ENCODE measurements at places on chromosomes 5 and 9. TPM values are rescaled to one million over a fixed set of nuclear protein-coding genes. Genes with fewer than 3 reads are reported as not detected.
A peak's percentile ranks its signal among the peaks of the same experiment; 100 is the strongest.

- H3K36me3 ChIP-seq, result no peaks in the 10 kb centered on the region
- no peaks in the 10 kb centered on the region for H3K27me3 ChIP-seq
- no peak for DNase-seq
- H3K27ac ChIP-seq, result no peak overlapping the region
- no peak overlapping the region for H3K4me3 ChIP-seq
Measured at GRCh38 chr9:116383133-116383532, 229.5 kb downstream of the PAPPA start.

- no peak overlapping the region for H3K4me3 ChIP-seq
- H3K4me1 ChIP-seq, result no peaks in the 10 kb centered on the region
- peaks cover 46% of the 10 kb centered on the region for H3K36me3 ChIP-seq
- H3K27ac ChIP-seq, result no peak overlapping the region
- H3K27me3 ChIP-seq, result no peaks in the 10 kb centered on the region
Measured at GRCh38 chr5:80784451-80784850, 129.7 kb upstream of the DHFR start.

- H3K27me3 ChIP-seq, result no peaks in the 10 kb centered on the region
- no peak for DNase-seq
- H3K36me3 ChIP-seq, result no peaks in the 10 kb centered on the region
- H3K4me1 ChIP-seq, result peaks cover 49% of the 10 kb centered on the region
- H3K4me3 ChIP-seq, result no peak overlapping the region
- H3K27ac ChIP-seq, result peak overlapping the region; percentile 57
Measured at GRCh38 chr9:97628668-97629067, 4.5 kb downstream of the TSTD2 start.

- H3K27ac ChIP-seq, result no peak overlapping the region
- no peak overlapping the region for H3K4me3 ChIP-seq
- no peak for DNase-seq
Measured at GRCh38 chr5:171469326-171469725, 49.9 kb downstream of the FGF18 start.

- no peaks in the 10 kb centered on the region for H3K27me3 ChIP-seq
- DNase-seq, result no peak
- peaks cover 7% of the 10 kb centered on the region for H3K4me1 ChIP-seq
- H3K27ac ChIP-seq, result no peak overlapping the region
Measured at GRCh38 chr5:101160002-101160401, 256.9 kb upstream of the ST8SIA4 start.

DNA sequence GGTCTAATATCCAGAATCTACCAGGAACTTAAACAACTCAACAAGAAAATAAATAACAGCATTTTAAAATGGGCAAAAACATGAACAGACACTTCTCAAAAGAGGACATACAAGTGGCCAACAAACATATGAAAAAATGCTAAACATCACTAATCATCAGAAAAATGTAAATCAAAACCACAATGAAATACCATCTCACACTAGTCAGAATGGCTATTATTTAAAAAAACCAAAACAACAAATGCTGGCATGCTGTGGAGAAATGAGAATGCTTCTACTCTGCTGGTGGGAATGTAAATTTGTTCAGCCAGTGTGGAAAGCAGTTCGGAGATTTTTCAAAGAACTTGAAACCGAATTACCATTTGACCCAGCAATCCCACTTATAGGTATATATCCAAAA, 63.1 kb downstream of the ADAMTS6 start:
- no peak for DNase-seq
- no peaks in the 10 kb centered on the region for H3K27me3 ChIP-seq
- no peaks in the 10 kb centered on the region for H3K4me1 ChIP-seq

DNA sequence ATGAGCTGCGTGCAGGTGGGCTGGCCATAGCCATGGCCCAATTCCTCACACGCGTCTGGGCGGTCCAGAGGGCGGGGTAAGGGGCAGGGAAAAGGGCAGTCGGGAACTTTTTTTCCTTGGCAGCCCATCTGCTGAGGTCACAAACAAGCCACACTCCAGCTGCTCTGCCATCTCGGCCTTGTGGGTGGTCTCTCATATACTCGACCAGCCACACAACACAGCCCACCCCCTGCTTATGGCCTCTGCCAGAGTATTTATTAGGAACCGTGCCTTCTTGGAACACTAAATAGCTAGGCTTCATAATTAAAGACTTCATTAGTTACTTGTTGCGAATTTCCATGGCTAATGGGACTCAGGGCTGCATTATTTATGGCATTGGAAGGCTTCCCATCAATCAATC, 98.5 kb upstream of the LHFPL2 start:
- no peak for DNase-seq
- no peaks in the 10 kb centered on the region for H3K36me3 ChIP-seq
- H3K4me3 ChIP-seq, result no peak overlapping the region
- no peaks in the 10 kb centered on the region for H3K27me3 ChIP-seq
- peaks cover 15% of the 10 kb centered on the region for H3K4me1 ChIP-seq
- no peak overlapping the region for H3K27ac ChIP-seq

- H3K4me3 ChIP-seq, result no peak overlapping the region
- no peak overlapping the region for H3K27ac ChIP-seq
- no peaks in the 10 kb centered on the region for H3K36me3 ChIP-seq
- no peaks in the 10 kb centered on the region for H3K27me3 ChIP-seq
- DNase-seq, result no peak
- H3K4me1 ChIP-seq, result peaks cover 24% of the 10 kb centered on the region
Measured at GRCh38 chr9:136609838-136610311, 52.8 kb upstream of the EGFL7 start.

DNA sequence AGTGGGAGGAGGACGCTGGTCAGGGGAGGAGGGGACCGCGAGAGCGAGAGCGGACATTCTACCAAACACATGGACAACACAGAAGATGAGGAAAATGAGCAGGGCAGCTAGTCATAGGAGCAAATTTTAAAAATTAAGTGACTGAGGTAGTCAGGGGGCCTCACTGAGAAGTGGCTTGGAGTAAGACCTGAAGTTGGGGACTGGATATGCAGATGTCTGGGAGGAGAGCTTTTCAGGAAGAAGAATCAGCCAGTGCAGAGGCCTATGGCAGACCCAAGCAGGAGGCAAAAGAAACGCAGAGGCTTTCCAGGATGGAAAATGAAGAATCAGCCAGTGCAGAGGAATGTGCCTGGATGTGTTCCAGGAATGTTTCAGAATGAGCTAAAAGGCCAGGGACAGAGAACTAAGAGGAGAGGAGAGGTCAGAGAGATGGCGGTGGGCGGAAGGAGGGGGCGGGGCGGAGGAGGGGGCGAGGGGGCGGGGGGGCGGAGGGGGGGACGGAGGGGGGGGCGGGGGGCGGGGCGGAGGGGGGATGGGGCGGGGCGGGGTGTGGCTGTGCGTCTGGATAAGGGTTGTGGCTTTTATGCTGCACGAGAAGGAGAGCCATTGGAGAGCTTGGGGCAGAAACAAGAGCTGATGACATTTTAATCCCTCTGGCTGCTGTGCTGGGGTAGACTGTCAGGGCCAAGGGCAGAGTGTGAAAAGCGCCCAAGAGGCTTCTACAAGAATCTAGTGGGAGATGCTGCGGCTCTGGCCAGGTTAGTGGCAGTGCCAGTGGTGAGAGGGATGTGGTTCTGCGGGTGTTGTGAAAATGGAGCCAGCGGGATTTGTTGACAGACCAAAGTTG, 129.6 kb downstream of the KCNIP1 start:
- H3K4me1 ChIP-seq, result peaks cover 35% of the 10 kb centered on the region
- no peaks in the 10 kb centered on the region for H3K27me3 ChIP-seq
- peak; percentile 44 for DNase-seq
- peak overlapping the region; percentile 72 for H3K27ac ChIP-seq

GRCh38 chr9:8732367-8733075, 932.9 kb upstream of the DMAC1 start:
- H3K27me3 ChIP-seq, result no peaks in the 10 kb centered on the region
- H3K36me3 ChIP-seq, result no peaks in the 10 kb centered on the region
- no peak for DNase-seq
- H3K4me1 ChIP-seq, result no peaks in the 10 kb centered on the region

- H3K4me3 ChIP-seq, result no peak overlapping the region
- H3K36me3 ChIP-seq, result no peaks in the 10 kb centered on the region
- H3K4me1 ChIP-seq, result peaks cover 65% of the 10 kb centered on the region
- DNase-seq, result peak; percentile 84
- H3K27ac ChIP-seq, result peak overlapping the region; percentile 42
- no peaks in the 10 kb centered on the region for H3K27me3 ChIP-seq
Measured at GRCh38 chr9:127873886-127874285, 3.6 kb downstream of the AK1 start.

DNA sequence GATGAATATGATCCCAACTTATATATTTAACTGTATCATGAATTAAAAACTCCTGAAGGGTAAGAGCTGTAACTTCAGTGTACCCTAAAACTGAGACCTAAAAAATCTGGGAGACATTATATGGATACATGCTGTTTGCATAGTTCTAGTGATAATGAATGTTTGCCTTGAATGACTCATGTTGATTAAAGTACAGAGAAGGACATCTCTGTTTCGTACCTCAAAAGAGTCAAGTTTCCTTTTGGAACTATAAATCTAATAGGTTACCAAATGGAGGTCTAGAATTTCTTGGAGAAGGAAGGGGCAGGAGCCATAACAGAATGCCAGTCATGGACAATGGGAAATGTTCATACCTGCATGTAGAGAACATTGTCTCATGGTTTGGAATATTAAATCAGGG, 168.1 kb downstream of the SNCAIP start:
- no peaks in the 10 kb centered on the region for H3K27me3 ChIP-seq
- DNase-seq, result no peak
- H3K4me1 ChIP-seq, result no peaks in the 10 kb centered on the region

DNA sequence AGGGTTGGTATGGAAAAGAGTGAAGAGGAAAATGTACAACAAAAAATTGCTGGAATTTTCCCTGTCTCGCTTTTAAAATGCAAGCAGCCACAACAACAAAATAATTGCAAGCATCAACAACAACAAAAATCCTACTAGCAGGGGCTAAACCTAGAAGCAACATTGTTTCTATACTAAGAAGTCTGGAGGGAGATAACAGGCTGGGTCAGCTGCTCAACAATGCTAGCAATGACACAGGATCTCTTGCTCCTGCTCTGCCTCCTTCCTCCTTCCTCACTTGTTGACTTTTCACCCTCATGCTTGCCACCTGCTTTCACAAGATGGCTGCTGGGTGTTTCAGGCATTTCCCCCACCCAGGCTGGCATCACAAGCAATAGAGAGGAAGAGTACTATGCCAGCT, 7.6 kb upstream of the AOPEP start:
- no peaks in the 10 kb centered on the region for H3K4me1 ChIP-seq
- no peak for DNase-seq
- H3K27me3 ChIP-seq, result no peaks in the 10 kb centered on the region
- no peak overlapping the region for H3K27ac ChIP-seq

GRCh38 chr9:37369671-37370070, 52.8 kb upstream of the GRHPR start:
- DNase-seq, result no peak
- no peaks in the 10 kb centered on the region for H3K4me1 ChIP-seq
- no peak overlapping the region for H3K27ac ChIP-seq
- H3K36me3 ChIP-seq, result no peaks in the 10 kb centered on the region
- H3K4me3 ChIP-seq, result no peak overlapping the region
- no peaks in the 10 kb centered on the region for H3K27me3 ChIP-seq

GRCh38 chr5:145340099-145340498, 495.0 kb downstream of the PRELID2 start:
- H3K4me3 ChIP-seq, result no peak overlapping the region
- no peaks in the 10 kb centered on the region for H3K36me3 ChIP-seq
- H3K4me1 ChIP-seq, result no peaks in the 10 kb centered on the region
- no peak for DNase-seq

DNA sequence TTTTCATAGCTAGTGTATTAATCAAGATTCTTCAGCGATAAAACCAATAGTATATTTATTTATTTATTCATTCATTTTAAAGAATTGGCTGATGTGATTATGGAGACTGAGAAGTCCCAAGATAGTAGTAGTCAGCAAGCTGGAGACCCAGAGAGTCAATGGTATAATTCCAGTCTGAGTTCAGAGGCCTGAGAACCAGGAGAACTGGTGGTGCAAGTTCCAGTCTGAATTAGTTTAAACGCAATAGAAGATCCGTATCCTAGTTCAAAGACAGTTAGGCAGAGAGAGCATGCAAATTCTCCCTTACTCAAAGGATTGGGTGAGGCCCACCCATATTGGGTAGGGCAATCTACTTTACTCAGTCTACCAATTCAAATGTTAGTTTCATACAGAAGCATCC, 364.2 kb upstream of the RPS23 start:
- peaks cover 15% of the 10 kb centered on the region for H3K4me1 ChIP-seq
- H3K27ac ChIP-seq, result no peak overlapping the region
- no peak for DNase-seq
- no peak overlapping the region for H3K4me3 ChIP-seq

GRCh38 chr9:76693912-76694311, 70.3 kb upstream of the PCA3 start:
- no peaks in the 10 kb centered on the region for H3K4me1 ChIP-seq
- no peaks in the 10 kb centered on the region for H3K36me3 ChIP-seq
- H3K4me3 ChIP-seq, result no peak overlapping the region

DNA sequence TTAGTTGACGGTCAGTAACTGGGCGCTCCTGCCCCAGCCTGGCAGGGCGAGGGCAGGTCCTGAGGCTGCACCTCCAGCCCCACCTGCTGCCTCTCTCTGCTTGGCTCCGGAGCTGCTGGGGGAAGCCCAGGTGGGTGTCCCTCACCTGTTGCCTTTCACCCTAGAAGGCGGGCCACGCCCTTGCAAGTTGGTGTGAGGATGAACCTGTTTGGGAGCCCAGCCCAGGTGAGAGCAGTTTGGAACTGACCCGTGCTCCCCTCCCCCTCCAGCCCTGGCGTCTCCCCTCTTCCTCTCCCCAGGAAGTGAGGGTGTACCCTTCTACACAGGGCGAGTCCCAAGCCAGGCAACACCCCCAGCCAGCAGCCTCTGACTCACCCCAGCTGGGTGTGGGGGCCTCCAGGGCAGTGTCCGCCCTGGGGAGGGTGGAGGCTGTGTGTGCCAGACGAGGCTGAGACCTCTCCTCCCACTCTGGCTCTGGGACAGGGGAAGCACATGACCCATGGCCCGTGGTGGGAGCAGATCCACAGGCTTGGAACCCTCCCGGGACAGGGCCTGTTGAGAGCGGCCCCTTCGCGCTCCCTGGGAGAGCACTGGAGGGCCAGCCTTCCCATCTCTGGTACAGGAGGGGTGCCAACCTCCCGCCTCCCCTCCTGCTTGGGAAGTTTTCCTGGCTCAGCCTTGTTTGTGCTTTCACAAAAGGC, 10.4 kb downstream of the LRRC8A start:
- DNase-seq, result peak; percentile 90
- H3K4me1 ChIP-seq, result peaks cover 6% of the 10 kb centered on the region

GRCh38 chr9:114397219-114397847, 9.6 kb upstream of the AKNA start:
- peak overlapping the region; percentile 93 for H3K4me3 ChIP-seq
- peaks cover 5% of the 10 kb centered on the region for H3K4me1 ChIP-seq

GRCh38 chr5:111681414-111682120, 75.4 kb downstream of the NREP start:
- no peaks in the 10 kb centered on the region for H3K27me3 ChIP-seq
- H3K27ac ChIP-seq, result peak overlapping the region; percentile 63

- no peaks in the 10 kb centered on the region for H3K4me1 ChIP-seq
- H3K4me3 ChIP-seq, result no peak overlapping the region
- H3K27me3 ChIP-seq, result no peaks in the 10 kb centered on the region
- H3K27ac ChIP-seq, result no peak overlapping the region
Measured at GRCh38 chr5:54001976-54002775, 308.2 kb downstream of the ARL15 start.

Gene GLRA1
- total RNA-seq, result not detected

Gene ARRDC1
- total RNA-seq, result 25.3 TPM

Gene SPOCK1
- 51.2 TPM for total RNA-seq

Gene ADRB2
- total RNA-seq, result 5.1 TPM

Gene SPAG8
- 1.9 TPM for total RNA-seq

Gene DAB2IP
- total RNA-seq, result 45.0 TPM

Gene CYLC2
- not detected for total RNA-seq

Gene TRIM23
- 20.3 TPM for total RNA-seq

Gene CARD9
- total RNA-seq, result 0.87 TPM
